ENCODE measurements at places on chromosomes 3 and 15.

GRCh38 chr3:151075869-151076562, 9.4 kb upstream of the MED12L start:
- DNase-seq, result no peak

DNA sequence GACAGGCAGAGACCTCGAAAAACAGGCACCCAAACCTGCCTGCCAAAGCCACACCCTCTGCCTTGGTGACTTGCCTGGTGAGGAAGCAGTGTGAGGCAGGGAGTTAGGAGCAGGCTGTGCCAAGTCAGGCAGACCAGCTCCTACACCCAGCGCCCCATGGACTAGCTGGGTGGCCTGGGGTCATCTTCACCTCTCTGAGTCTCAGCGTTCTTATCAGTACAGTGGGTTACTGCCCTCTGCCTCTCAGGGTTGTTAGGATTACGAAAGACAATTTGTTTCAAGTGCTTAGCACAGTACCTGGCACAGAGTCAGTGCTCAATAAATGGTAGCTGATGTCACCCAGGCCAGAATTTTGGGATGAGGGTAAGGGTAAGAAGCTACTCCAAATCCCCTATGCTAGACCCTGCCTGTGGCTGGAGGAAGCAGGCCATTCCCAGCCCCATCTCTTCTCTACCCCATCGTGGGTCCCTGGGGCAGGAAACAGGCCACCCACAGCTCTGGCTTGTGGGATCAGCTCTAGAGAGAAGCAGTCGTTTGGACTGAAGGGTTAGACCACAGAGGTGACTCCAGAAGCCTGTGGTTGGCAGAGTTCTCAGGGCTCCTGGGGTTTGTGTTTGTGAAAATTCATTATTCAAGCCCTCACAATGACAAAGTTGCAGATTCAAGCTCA, 10.1 kb downstream of the SLC51B start:
- no peak for DNase-seq

- no peak for DNase-seq
Measured at GRCh38 chr15:99076555-99077308, 28.1 kb upstream of the SYNM start.

DNA sequence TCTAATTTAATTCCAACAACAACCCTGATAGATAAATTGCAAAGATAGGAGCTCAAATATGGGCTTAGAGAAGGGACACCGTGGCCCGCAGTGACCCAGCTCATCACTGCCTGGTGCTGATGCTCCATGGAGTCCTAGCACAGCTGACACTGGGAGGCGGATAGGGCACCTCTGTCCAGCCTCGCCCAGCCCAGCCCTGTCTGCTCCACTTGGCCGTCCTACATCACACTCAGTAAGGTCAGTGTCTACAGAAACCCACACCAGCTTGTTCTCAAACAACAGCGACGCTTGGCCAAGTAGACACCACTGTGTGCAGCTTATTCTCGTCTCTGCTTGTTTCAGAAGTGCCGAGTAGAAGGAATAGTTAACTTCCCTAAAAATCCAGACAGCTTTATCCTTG, 33.9 kb downstream of the GABRB3 start:
- DNase-seq, result no peak

GRCh38 chr15:37098468-37099318, 1.7 kb downstream of the MEIS2 start:
- no peak for DNase-seq

GRCh38 chr3:106710596-106710995, 666.6 kb upstream of the CCDC54 start:
- no peak for DNase-seq

DNA sequence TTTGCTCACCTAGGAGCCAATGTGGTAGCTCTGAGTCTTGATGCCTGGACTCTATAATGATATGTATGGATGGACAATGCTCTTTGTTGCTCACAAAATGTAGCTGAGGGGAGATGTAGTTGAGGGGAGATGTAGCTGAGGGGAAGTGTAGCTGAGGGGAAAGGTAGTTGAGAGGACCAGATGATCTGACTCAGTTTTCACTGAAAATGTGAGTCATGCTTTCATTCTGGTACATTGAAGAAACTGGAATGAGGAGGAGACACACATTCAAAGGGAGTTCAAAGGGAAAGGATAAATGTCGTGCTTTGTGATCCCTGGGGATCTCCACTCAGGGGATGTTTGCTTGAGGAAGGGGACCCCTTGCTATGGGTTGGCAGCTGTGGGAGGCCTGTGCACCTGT, 302.9 kb upstream of the TRIM42 start:
- DNase-seq, result no peak

- no peak for DNase-seq
Measured at GRCh38 chr3:127590282-127590592, 296 bp downstream of the TPRA1 start.

DNA sequence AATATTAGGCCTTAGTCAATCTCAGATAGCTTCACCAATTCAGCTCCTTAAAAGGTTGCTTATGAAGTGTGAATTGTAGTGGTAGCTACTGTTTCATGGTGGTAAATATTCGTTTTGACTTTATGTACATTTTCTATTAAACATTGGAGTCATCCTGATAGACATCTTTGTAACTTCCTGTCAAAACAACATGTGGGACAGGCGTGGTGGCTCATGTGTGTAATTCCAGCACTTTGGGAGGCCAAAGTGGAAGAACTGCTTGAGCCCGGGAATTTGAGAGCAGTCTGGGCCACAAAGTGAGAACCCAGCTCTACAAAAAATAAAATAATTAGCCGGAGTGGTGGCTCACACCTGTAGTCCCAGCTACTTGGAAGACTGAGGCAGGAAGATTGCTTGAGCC, 2.0 kb upstream of the TRIM59 start:
- no peak for DNase-seq

- no peak for DNase-seq
Measured at GRCh38 chr15:78174401-78174800, 25.2 kb downstream of the IDH3A start.

GRCh38 chr3:11642431-11643191, 1.1 kb downstream of the VGLL4 start:
- peak; percentile 37 for DNase-seq

- DNase-seq, result no peak
Measured at GRCh38 chr15:45100884-45101625, 12.9 kb downstream of the DUOX2 start.

- DNase-seq, result no peak
Measured at GRCh38 chr15:69456208-69457166, 3.9 kb downstream of the RPLP1 start.

DNA sequence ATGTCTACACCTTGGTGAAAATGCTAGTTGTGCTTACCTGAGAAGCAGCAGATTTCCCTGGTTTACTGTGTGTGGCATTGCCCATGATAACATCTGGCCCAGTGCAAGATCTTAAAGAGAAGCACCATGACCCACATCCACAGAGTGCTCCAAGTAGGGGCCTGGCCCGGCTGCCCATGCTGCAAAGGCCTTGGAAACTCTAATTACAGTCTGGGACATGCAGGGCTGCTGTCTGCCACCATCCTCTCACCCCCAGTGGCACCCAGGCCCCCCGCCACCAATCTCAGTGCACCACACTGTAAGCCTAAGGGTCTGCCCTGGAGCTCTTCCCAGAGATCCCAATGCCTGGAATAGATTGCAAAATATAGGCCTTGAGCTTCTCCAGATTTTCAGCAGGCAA, 132.6 kb downstream of the CHDH start:
- DNase-seq, result no peak

DNA sequence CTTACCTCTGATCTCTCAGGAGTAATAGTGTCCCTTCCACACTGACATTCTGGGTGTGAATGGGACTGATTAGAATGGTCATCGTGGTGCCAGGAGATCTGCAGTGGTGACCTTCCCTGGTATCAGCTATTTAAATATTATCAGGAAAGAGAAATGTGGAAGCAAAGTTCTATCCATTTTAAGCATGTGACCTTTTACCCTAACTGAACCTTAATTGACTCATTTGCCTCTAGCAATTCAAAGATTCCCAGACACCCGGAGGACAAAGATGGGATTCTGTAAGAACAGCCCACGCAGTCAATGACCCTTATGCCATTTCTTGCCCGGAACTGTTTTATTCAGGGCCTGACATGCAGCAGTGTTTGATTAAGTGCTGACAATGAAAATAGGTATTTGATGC, 10.3 kb downstream of the LIPC start:
- DNase-seq, result no peak

GRCh38 chr3:4709341-4709740, 216.2 kb downstream of the ITPR1 start:
- no peak for DNase-seq
